ENCODE measurements at places on chromosomes 3 and 15. TPM values are rescaled to one million over a fixed set of nuclear protein-coding genes. Genes with fewer than 3 reads are reported as not detected.

The MAP2K5 gene
- 4.3 TPM for total RNA-seq

The LRTM1 gene
- not detected for total RNA-seq

The DAPK2 gene
- total RNA-seq, result 0.34 TPM

The RASGRF1 gene
- total RNA-seq, result not detected

The CCDC14 gene
- 52.8 TPM for total RNA-seq

The PPP1R14D gene
- total RNA-seq, result not detected

The CHCHD4 gene
- total RNA-seq, result 17.3 TPM

The TGM5 gene
- total RNA-seq, result 0.24 TPM

The OR5K2 gene
- not detected for total RNA-seq

The BLM gene
- 25.0 TPM for total RNA-seq

The GATM gene
- not detected for total RNA-seq

The MELTF gene
- 8.2 TPM for total RNA-seq

The TOPAZ1 gene
- total RNA-seq, result not detected

The HPS3 gene
- 27.9 TPM for total RNA-seq

The FBXW12 gene
- total RNA-seq, result not detected

The ACOX2 gene
- total RNA-seq, result 0.41 TPM

The GNAT1 gene
- not detected for total RNA-seq

The UCN2 gene
- 10.1 TPM for total RNA-seq

The SLC6A1 gene
- not detected for total RNA-seq

The RGMA gene
- 3.6 TPM for total RNA-seq

The ATP13A4 gene
- not detected for total RNA-seq

The CPLX3 gene
- not detected for total RNA-seq

The NR2E3 gene
- not detected for total RNA-seq

The MITF gene
- total RNA-seq, result 16.5 TPM

The WDR5B gene
- total RNA-seq, result 5.4 TPM

The ZPLD1 gene
- total RNA-seq, result not detected

The UROC1 gene
- total RNA-seq, result not detected

The CTDSPL gene
- 42.4 TPM for total RNA-seq

All from SJSA1 (cell line).